Stimulated activated CD4-positive, alpha-beta T cell treated with anti-CD3 and anti-CD28 coated beads, Interleukin-12 subunit alpha, Interleukin-12 subunit beta, amount 100 ng/mL, for 24 hours (primary cell): ENCODE measurements at places on chromosomes 2 and 18.
A peak's percentile ranks its signal among the peaks of the same experiment; 100 is the strongest.

- no peak for DNase-seq
Observed at GRCh38 chr2:23494286-23494685, 109.3 kb downstream of the KLHL29 start.

GRCh38 chr2:176638167-176639015 is 369.1 kb downstream of the MTX2 start:
- DNase-seq: peak; percentile 50

- DNase-seq: no peak
Observed at GRCh38 chr2:237878321-237879057, 19.1 kb downstream of the RAMP1 start.

DNA sequence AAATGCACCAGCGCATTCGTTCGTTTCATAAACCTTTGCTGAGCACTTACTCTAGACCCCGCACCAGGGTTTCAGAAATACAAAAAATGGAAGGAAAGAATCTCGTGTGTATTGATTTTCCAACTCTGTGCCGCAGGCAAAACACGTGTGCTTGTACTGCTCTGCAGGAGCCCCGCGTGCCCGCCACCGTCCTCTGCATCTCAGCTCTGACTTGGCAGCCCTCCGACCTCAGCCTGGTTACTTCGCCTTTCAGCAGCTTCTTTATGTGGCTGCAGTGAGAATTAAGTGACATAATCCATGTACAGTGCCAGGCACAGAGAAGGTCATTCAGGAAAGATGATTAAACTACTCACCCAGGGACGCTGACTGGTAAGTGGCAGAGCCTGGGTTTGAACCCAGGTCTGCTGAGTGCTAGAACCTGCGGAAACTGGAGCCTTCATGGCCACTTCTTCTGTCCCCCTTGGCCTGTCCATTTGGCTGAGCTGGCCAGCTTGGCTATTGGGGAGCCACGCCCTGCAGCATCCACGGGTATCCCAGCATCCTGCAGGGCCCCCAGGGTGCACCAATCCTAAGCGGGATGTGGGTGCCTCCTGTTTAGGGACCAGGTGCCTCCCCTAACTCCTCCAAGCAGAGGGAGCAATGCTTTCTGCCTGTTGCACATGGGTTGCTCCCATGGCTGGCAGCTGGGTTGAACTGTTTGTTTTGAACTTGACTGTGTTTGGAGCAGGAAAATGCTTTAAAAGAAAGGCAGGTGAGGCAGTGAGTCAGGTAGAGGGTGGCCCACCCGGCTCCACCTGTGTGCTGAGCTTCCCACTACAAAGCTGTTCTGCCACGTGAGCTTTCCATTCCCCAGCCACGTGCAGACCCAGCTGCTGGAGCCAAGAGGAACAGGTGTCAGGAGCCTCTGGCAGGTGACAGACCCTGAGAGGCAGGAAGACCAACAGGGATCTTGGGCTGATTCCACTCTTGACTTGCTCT is 34.3 kb downstream of the INHBB start:
- DNase-seq: no peak

DNA sequence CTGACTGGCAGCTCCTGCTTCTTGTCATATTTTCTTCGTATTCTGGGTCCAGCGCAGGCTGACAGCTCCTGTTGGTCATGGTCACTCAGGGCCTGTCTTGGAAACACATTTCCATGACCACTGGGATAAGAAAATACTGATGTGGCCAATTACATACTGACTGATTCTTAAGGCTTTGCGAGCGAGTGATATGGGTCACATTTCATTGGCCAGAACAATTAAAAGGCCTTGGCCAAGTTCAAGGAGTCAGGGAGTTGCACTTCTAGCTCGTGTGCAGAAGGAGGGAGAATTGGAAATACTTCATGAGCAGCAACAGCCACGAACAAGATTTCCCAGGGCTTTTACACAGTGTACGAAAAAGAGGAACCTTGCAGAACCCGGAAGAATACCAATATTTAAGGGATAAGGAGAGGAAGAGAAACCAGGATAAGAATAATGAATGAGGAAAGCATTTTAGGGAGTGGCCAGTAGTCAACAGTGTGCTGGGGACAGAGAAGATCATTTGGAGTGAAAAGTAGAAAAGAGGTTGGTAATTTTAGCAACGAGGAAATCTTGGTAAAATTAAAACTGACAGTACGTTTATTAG is 149.5 kb downstream of the ATP9B start:
- no peak for DNase-seq

DNA sequence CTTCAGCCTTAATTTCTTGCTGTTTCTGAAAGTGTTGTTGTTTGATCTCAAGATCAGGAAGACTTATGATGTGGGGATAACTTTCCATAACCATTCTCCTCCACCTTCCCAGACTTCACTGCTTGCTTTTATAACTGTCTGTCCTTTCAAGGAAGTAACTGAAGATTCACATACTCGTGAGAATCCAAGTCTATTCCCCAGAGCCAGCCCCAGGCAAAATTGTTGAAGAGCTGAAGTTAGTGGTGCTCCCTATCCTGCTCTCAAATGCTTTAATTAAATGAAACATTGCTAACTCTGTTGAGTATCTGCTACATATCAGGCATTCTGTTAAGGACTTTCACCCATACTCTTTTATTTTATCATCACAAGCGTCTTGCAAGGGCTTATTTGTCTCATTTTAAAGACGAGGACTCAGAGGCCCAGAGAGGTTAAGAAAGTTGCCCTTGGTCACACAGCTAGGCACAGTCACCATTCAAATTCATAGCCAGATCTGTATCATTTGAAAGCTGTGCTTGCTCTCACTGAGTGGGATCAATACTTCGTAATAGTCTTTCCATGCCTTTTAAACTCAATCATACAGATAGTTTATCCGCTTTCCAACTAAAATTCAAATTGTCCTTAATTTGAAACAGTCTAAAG is 189.8 kb upstream of the TCF4 start:
- DNase-seq: no peak

- no peak for DNase-seq
Observed at GRCh38 chr2:167492486-167492885, 604.2 kb downstream of the XIRP2 start.

- DNase-seq: no peak
Observed at GRCh38 chr18:11981543-11982366, 448 bp downstream of the IMPA2 start.

DNA sequence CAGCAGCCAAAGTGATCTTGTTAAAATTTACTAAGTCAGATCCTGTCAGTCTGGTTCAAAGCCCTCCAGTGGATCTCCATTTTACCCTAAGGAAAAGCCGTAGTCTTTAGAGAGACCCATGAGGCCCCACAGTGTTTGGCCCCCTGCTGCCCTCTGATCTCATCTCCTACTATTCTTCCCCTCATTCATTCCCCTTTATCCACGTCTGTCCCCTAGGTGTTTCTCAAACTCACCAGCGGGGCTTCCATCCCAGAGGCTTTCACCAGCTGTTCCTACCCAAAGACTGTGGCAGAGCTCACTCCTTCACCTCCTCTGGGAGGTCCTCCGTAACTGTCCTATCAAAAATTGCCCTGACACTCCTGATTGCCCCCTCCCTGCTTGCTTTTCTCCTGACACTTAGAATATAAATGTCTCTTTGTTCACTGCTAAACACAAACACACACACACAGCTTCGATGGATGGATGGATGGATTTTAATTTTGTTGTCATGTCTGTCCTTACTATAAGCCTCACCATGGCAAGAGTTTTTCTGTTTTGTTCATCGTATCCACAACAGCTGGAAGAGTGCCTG is 26.1 kb downstream of the LIMS1 start:
- no peak for DNase-seq

- DNase-seq: no peak
Observed at GRCh38 chr18:79952996-79953559, 1.6 kb upstream of the SLC66A2 start.
